Coronary artery (tissue), 2 donors: ENCODE measurements at places on chromosomes 4 and X.

- no peak for DNase-seq
Observed at GRCh38 chr4:105670684-105671083, 37.8 kb downstream of the INTS12 start.

- DNase-seq, result no peak
Observed at GRCh38 chr4:25654971-25655963, at the start of gene SLC34A2. Gene SLC34A2 (plus strand): TSS chr4:25655851. CDS start chr4:25662501, 6,650 bp downstream.

- DNase-seq, result no peak
Observed at GRCh38 chrX:150581093-150581775, 12.8 kb downstream of the MTM1 start.

DNA sequence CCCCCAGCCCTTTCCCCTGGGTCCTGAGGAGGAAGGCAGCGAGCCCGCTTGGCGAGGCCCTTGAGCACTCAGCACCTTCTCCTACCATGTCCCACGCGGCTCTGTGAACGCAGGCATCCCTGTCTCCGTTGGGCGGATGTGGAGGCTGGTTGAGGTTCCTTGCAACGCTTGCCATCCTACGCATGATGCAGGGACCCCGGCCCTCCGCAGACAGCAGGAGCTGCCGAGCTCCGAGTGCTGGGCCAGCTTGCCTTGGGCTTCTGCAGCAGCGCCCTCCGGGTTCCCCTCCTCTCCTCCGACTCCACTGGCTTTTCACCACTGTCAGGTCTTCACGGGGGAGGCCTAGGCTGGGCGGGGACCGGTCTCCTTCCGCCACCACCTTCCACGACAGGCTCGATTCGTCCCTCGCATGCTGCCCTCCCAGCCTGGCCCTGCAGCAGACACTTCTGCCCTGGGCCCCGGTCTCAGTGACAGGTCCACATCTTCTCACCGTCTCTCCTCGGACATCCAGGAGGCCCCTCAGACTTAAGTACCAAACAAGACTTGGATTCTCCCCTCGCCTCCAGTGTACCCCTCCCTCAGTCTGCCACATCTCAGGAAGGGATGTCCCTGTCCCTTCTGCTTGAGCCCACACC, 67.6 kb upstream of the HGFAC start:
- DNase-seq, result no peak

GRCh38 chr4:186067757-186068385, 1.1 kb upstream of the TLR3 start:
- no peak for DNase-seq

DNA sequence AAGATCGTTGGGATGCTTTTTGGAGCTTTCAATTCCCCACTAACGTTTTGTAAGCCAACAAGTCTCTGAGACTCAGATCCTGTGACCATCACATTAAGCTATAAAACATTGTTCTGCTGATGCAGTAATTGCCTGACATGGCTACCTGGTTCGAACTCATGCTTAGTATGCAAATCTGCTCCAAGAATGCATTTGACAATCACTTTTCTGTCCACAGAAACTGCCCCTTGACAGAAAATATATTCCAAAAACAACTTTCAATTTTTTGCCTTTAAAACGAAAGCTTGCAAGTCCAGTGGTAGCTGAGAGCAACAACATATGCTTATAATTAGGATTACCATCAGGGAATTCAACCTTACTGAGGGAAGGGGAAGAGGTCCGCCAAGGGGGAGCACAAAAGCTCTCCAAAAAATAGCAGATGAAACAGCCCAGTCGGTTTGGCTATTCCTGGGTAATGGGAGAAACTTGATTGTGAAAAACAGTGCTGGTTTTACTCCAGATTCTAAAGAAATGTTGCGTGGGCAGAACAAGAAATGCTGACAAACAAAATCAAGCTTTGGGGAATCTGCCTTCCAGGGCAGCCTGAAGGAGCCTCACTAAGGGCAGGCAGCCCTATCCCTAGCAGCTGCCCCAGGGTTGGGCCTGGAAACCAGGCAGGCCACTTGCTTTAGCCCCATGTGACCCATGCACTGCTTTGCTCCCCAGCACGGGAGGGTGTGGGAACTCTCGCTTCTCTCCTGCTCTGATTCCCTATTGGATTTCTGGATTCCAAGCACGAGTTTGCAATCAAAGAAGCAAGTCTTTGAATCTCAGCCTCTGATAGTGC, 160.7 kb upstream of the LDB2 start:
- no peak for DNase-seq

DNA sequence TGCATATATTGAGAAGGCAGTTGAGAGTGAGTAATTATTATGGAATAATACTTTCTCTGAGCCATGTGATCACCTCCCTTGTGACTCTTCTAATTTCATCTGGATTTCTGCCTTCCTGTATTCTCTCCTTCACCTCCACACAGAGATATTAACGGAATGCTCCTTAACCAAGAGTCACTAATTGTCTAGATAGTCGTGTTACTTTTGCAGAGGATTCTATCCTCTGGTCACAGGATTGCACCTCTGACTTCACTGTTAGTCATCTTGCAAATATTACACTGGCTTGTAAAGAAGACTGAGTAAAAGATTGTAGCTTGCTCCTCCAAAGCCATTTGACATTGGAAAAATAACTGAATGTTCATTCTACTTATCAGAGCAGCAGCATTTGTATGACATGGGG, 160.9 kb downstream of the SH2D1A start:
- no peak for DNase-seq

- no peak for DNase-seq
Observed at GRCh38 chr4:118367361-118367760, 14.6 kb upstream of the PRSS12 start.

DNA sequence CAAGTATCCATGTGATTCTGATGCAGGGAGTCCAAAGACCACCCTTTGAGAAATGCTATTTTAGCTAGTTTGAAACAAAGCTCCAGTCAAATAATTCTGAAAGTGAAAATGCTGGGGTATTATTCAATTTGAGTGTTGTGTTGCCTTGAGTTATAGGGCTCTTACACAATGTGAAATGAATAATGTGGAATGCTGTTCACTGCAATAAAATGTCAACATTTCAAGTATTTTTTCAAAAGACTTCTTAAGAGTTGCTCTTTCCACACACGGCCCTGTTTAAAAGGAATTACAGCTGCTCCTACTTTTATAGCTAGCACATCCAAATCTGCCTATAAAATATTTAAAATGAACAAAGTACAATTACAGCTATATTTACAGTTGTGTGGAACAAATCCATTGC, 27.5 kb upstream of the PLS3 start:
- no peak for DNase-seq

- DNase-seq, result no peak
Observed at GRCh38 chr4:38982361-38983095, 49.7 kb downstream of the TMEM156 start.
